DMS 273 treated with DMSO at 0.1 percent for 48 hours (cell line): ENCODE measurements at places on chromosomes 3 and 15.

DNA sequence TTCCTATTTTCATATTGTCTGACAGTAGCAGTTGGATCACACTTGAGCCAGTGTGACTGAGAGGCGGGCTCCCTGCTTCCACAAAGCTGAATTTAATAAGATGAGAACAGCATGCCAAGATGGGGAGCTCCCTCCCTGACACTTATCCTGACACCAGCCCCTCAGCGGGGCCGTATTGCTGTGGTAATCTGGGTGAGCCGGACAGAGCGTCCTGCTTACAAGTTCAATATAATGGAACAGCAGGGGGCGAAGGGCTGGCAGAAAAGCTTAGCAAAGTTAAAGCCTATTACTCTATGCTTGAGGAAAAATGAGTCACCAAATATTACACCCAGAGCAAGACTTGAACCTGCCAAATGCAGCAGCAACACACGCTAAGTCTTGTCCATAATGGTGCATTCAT is 163.8 kb upstream of the CMC1 start:
- no peak for DNase-seq

DNA sequence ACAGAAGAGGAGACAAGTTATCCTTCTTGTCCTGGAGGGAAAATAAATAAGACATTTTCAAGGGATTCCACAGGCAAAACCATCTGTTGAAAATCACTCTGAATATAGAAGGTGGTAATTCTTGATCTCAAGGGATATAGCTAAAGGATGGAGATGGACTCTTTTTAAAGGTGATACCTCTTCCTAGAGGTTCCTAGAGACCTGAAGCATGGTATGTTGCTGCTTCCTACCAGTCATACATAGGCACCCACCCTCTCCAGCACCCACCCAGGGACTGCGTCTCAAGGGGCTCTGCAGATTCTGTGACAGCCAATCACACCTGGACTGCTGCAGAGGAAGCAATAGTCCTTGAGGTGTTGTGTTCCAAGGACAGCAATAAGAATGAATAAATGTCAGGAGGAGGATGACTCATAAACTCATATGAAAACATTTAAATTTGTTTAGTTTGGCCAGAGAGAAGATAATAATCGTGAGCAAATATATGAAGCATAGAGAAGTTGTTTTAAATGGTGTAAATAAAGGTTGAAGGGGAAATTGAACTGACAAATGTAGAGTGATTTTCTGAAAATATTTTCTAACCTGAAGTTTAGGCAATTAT is 741.6 kb upstream of the CBLB start:
- DNase-seq: no peak

GRCh38 chr3:45946307-45946706 is 3.0 kb downstream of the CXCR6 start:
- no peak for DNase-seq

GRCh38 chr15:20348900-20349773 is 192.5 kb downstream of the GOLGA6L6 start:
- no peak for DNase-seq

- DNase-seq: no peak
Measured at GRCh38 chr3:98839846-98840245, 61.6 kb downstream of the DCBLD2 start.

GRCh38 chr3:966341-966740 is 126.5 kb upstream of the CNTN6 start:
- no peak for DNase-seq

GRCh38 chr3:123080864-123081562 is 14.2 kb downstream of the PDIA5 start:
- DNase-seq: no peak

DNA sequence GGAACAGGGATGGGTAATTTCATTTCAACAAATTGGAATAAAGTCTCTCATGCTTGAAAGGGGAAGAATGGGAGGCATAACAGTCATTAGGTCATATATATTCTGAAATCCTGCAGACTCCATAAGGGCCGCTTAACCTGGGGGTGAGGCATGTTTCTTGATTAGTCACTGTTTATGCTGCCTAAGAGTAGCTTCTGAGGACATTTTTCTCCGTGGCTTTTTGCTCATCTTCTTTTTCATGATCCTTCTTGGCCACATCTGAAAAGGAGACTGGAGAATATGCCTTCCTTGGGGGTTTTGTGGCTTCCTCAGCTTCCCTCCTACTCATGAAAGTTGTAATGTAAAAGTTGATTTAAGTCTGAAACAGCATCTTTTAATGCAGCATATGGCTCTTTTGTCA is 20.0 kb upstream of the CFAP20DC start:
- no peak for DNase-seq

GRCh38 chr15:77633913-77634265 is 1.2 kb upstream of the LINGO1 start:
- no peak for DNase-seq

GRCh38 chr3:131323014-131323413 is 58.6 kb upstream of the NUDT16 start:
- no peak for DNase-seq

GRCh38 chr15:69328080-69328479 is 29.4 kb downstream of the PAQR5 start:
- no peak for DNase-seq

DNA sequence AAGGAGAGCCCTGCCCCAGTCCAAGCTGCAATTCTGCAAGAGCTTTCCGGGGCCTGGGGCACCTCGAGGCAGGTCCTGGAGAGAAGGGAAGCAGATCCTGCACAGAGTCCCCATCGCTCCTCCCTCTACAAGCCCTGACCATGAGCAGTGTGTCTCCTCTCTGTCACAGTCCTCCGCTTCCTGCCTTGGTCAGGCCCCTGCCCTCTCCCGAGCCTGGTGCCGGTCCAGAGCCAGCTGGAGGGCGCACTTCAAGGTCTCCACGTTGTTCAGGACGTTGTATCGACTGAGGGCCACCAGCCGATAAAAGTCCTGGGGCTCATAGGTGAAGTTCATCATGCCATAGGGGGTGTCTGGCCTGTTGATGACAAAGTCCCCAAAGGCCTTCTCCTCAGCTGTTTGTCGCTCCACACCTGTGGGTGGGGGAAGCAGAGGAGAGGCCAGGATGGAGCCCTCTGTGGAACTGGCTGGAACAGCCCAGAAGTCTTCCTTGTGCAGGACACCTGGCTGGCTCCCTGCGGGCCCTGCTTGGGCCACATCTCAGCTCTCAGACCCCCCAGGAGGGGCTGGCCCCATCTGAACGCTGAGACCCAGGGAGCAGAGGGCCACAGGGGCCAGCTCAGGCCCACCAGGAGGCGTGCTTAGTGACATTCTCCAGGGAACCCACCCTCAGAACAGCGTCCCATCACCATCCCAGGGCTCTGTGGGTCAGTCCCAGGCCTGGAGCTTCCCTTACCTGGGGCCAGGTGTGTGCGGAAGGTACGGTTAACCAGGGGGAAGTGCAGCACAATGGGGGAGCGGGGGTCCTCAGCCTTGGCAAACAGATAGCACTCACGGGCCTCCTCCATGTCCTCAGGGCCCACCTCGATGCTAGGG is 14.4 kb downstream of the PLA2G4F start:
- DNase-seq: no peak

- peak; percentile 5 for DNase-seq
Measured at GRCh38 chr15:69668039-69668705, 215.6 kb downstream of the RPLP1 start.

- DNase-seq: no peak
Measured at GRCh38 chr15:79160211-79160610, 69.6 kb upstream of the RASGRF1 start.

DNA sequence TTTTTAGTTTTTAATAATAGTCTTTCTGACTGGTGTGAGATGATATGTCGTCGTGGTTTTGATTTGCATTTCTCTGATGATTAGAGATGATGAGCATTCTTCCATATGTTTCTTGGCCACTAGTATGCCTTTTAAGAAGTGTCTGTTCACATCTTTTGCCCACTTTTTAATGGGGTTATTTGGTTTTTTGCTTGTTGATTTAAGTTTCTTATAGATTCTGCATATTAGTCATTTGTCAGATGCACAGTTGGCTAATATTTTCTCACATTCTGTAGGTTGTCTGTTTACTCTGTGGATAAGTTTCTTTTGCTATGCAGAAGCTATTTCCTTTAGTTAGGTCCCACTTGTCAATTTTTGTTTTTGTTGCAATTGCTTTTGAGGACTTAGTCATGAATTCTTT is 185.4 kb downstream of the SUCNR1 start:
- DNase-seq: no peak

- no peak for DNase-seq
Measured at GRCh38 chr3:8413337-8413926, 88.2 kb upstream of the LMCD1 start.

DNA sequence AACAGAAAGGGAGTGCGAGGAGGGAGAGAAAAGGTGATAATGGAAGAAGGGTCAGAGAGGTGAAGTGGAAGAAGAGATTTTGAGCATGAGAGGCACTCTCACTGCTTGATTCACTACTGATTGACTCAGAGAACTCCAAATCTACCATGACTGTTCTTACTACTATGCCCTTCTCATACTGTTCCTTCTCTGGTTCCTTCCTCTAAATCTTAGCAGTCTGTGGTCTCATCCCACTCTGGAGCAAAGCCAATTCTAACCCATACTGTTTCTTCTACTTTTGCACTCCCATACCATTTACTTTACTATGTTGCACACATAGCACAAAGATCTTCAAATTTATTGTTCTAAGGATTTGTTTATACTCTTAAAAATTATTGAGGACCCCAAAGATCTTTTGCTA is 100.8 kb downstream of the DTWD1 start:
- no peak for DNase-seq

DNA sequence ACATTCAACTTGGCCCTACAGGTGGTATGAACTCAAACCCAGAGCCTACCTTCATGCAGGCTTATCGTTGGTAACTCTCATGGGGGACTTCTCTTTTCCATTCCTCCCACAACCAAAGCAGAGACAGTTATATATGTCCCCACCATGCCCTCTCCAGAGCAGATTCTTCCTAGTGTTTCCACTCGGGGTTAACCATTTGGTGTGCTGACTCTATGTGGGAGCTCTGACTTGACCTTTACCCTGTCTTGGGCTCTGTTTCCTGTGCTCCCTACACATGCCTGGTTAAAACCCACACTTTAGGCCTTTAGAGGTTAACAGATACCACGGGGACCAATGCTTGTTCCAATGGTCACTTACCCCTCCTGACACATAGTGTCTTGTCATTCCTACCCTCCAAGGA is 80.7 kb downstream of the FSIP1 start:
- DNase-seq: no peak

GRCh38 chr3:49799761-49800160 is at the start of gene CDHR4:
CDHR4 (minus strand) TSS chr3:49799873; CDS start chr3:49799812, 61 bp downstream.
- no peak for DNase-seq

DNA sequence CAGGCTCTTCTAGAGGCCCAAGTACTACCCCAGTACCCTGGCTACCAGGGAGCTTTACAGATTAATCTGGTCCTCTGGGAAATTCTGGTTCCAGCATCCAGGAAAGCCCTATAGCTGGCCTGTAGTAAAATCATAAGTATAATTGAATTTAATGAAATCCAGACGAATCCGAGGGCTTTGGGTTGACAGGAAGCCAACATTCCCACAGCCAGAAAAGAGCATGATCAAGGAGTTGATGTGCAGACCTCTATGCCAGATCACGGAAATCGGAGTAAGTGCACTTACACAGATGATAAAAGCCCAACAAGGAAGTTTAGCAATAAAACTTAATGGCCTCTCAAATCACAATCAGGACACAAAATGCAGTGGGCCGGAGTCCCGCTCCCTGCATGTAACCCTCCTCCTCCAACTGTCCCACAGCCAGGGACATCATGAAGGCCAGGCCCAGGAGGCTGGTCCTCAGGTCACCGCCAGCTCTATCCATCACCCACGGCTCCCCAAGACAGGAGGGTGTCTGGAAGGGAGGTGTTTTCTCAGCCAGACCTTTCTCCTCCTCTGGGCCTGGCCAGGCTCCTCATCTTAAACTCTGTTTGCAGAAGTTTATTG is 62.8 kb upstream of the SEC22A start:
- no peak for DNase-seq

DNA sequence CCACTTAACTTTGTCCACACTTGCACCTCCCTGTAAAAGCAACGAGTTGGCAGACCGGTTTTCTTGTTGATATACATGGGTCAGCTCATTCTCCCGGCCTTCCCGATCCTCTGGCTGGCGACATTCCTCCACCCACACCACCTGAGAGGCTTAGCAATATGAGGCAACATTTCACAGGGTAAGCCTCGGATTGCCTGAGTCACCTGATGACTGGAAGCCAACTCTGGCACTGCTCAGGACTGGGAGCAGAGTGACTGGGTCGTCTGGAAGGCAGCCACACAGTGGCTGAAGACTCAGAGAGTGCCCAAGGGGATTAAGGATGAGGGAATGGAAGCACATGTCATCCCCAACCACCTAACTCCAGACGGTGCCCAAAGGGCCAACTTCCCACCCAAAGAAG is 9.8 kb downstream of the HOMER2 start:
- DNase-seq: no peak

DNA sequence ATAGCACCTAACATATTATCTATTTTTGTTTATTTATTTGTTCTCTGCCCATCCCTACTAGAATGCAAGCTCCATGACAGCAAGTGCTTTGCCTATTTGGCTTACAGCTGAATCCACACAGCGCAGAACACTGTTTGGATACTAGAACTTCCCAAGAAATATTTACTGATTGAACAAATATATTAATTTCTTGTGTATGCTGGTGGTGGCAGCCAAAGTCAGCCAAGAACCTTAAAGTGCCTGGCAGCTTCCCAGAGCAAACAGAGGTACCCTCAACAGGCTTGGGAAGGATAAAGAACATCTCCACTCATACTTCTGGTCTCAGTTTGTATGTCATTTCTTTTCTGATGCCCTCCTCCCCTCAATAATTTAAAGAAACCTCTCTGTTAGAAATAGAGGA is 111.8 kb upstream of the SLC25A36 start:
- DNase-seq: no peak

DNA sequence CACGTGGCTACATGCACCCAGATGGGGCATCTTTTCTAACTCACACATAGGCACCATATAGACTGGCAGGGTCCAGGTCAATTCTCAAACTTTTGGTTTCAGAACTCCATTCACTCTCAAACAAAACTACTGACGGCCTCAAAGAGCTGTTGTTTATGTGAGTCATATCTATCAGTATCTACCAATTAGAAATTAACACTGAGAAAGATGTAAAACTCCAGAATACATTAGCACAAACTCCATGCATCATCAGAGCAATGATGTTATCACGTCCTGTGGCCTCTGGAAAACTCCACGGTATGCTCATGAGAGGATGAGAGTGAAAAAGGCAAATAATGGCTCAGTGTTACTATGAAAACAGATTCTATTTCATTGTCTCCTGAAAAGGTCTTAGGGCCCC is 116.1 kb downstream of the NTRK3 start:
- no peak for DNase-seq

DNA sequence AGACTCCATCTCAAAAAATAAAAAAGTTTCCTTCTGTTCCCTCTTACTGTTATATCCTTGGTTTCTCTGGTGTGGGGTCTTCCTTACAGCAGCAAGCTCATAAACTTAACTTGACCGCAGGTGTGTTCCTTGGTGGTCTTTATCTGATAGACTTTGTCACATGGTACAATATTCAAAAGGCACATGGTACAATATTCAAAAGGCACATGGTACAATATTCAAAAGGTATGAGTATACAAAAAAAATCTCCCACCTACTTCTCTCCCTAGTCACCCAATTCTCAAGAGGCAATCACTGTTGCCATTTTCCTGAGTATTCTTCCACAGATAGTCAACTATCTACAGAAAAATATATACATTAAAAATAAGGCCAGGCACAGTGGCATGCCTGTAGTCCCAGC is 4.5 kb downstream of the PGBD4 start:
- no peak for DNase-seq
